ENCODE measurements at places on chromosomes 7 and 10. TPM values are rescaled to one million over a fixed set of nuclear protein-coding genes. Genes with fewer than 3 reads are reported as not detected.

Gene FANK1
- 2.0 TPM for total RNA-seq

Gene MEOX2
- total RNA-seq = 43.1 TPM

GRCh38 chr10:118668228-118668952, 72.9 kb upstream of the PRLHR start:
- DNase-seq = no peak

DNA sequence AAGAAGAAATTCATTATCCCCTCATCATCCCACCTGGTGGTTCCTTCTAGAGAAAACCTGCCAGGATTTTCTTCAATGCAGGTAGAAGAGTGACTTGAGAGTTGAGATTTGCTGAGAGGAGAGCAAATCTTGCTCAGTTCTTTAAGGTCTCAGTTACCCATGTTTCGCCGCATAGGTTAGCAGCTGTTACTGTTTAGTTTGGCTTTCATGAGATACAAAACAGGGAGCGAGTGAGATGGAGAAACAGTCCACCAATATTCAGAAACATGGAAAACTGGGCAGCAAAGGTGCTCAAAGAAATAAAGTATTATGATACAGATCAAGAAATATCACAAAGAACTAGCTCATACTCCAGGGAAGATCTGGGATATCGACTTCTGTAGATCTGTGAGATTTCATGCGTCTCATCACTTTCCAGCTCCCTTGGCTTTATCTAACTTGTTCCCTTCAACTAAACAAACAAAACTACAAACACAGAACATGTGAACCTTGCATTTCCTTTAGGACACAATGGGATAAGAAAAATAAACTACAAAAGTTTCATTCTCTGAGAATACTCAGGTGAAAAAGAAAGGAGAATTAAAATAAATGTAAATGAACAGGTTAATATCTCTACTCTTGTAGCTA, 63.4 kb downstream of the AKR1C4 start:
- no peak for DNase-seq

- no peak for DNase-seq
Observed at GRCh38 chr7:128260069-128260795, 19.2 kb downstream of the LEP start.

GRCh38 chr10:64011912-64012714, 490.9 kb downstream of the REEP3 start:
- no peak for DNase-seq

DNA sequence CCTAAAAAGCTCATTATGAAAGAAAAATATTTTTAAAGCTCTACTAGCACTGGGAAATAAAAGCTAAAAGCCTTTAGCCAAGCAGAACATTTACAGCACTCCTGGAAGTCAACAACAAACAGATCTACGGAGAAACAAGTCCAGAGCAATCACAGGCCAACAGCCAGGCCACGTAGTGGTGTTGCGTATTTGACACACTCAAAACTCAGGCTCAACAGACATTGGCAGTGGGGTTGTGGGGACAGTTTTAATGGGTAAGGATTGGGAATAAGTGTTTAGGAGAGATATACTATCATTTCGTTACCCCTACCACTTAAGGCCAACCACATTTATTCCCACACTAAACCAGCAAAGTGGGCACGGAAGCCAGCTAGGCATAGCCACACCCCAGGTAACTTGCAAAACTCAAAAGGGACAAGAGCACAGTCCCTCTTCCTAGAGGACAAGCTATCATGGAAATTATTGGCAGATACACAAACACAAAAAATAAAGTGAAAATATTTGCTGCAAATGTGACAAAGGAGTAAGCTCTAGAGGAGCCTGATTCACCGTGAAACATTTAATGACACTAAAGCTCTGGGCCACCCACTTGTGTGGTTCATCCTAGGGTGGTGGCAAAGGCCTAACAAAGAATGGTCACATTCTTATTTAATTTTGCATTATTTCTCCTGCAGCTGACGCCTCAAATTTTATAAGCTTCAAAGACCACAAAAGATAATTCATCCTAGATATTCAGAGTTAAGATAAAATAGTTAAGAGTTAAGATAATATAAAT, 498.2 kb downstream of the TNS3 start:
- DNase-seq = no peak

GRCh38 chr10:36119455-36119854, 477.4 kb upstream of the FZD8 start:
- no peak for DNase-seq

GRCh38 chr10:9311702-9312499, 1257.4 kb downstream of the GATA3 start:
- no peak for DNase-seq

GRCh38 chr10:128579280-128579865, 453.1 kb upstream of the MKI67 start:
- no peak for DNase-seq

Data from urinary bladder (tissue), 4 donors.